ENCODE measurements at places on chromosomes 6 and 20.

DNA sequence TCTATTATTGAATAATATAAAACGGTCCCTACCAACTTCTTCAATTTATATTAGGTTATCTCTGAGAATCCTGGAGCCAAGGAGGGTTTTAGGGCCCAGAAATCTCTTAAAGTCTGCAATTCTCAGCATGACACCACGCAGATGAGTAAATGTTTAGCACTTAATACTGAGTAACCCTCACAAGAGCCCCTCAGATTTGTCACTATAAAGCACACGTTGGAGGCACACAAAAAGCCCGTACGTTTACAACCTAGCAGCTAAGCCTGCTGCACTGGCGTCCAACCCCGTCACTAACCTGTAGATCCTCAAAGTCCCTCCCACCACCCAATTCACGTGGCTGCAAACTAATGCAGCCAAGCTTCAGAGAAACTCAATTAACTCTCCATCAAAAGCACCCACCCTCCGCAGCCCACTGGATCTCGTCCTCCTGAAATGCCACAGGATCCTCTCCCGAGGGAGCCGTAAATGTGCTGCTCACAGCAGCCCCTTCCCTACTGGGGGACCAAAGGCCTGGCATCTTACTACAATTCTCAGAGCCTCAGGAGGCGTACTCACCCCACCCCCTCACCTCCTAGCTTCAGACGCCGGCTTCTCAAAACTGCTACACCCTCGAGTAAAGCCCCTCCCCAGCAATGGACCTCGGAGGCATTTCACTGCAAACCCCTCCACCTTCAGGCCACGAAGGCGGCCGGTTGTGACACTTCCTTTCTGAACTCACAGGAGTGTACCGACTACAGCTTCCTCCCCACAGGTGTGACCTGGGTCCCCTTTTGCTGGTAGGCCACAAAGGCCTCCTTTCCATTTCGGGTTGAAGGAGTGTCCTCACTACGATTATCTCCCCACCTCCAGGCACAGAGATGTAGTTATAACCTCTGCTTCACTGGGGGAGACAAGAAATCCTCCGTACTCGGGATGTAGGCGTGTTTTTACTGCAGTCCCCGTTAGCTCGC is 909 bp downstream of the CPNE1 start:
- no peak for DNase-seq

GRCh38 chr6:110357664-110358552 is at the start of gene METTL24:
TSS of gene METTL24 (minus strand) at chr6:110358349. CDS start at chr6:110358272, 77 bp downstream.
- DNase-seq: no peak

DNA sequence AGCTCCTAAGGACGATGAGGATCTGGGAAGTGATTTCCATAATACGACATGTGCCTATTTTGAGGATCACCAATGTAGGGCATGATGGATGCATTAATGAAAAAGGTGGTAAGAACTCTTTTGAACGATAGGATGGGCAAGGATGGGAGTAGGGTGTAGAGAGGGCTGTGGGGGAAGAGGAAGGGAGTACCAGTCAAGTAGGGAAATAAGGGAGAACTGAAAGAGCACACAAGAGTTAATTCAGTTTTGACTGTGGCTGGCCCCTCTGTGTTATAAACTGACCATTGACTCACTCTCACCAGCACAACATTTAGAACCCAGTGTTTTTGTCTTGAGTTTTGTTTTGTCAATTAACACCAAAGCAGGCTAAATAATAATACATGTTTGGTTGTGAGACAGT is 33.0 kb downstream of the SLC35D3 start:
- no peak for DNase-seq

- DNase-seq: no peak
These were observed 245.9 kb upstream of the HSF2 start for GRCh38 chr6:122153557-122153956.

DNA sequence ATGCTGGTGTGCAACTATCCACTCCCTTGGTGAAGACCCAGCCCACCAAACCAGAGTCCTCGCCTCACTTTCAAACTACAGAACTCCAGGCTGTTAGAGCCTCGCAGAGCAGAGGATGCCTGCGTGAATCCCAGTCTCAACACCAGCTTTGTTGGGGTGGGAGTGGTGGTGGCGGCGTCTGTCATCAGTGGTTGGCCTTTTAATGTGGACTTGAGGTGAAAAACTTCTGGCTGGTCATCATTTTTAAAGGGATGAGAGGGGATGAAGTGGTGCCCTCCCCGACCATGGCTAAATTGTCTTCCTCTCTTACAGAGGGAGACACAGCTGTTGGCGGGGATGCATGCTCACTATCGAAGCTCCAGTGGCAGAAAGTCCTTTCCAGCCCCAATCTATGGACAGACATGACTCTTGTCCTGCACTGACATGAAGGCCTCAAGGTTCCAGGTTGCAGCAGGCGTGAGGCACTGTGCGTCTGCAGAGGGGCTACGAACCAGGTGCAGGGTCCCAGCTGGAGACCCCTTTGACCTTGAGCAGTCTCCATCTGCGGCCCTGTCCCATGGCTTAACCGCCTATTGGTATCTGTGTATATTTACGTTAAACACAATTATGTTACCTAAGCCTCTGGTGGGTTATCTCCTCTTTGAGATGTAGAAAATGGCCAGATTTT is 54.9 kb downstream of the EZR start:
- no peak for DNase-seq
